Activated CD8-positive, alpha-beta memory T cell treated with anti-CD3 and anti-CD28 coated beads for 1 hour (primary cell): ENCODE measurements at places on chromosomes 3 and 15.

- DNase-seq = no peak
These were observed 540 bp downstream of the KLHDC8B start for GRCh38 chr3:49171775-49172500.

GRCh38 chr15:50066666-50067065 lies 52.4 kb downstream of the ATP8B4 start:
- DNase-seq = no peak

- DNase-seq = no peak
These were observed 643.4 kb upstream of the NR2F2 start for GRCh38 chr15:95687061-95687460.

- DNase-seq = no peak
These were observed 106.6 kb downstream of the TOP2B start for GRCh38 chr3:25558121-25558520.

- DNase-seq = no peak
These were observed 71.4 kb downstream of the ITGB5 start for GRCh38 chr3:124815781-124816180.

DNA sequence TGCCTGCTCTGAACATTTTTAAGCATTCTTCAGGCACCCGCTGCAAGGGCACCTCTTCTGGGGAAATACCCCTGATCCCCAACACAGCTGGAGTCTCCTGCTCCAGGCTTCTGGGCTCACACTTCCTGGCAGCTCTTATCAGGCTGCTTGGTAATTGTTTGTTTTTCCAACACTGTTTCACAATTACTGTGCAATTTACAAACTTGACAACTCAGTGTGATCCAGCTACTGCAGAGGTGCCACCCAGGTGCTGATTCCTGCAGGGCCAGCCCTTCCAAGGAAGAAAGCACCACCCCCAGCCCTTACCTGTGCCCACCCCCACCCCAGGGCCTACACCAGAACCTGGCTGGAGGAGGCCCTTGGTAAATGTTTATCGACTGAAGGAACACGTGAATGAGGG lies 66.5 kb downstream of the MAGEF1 start:
- no peak for DNase-seq

DNA sequence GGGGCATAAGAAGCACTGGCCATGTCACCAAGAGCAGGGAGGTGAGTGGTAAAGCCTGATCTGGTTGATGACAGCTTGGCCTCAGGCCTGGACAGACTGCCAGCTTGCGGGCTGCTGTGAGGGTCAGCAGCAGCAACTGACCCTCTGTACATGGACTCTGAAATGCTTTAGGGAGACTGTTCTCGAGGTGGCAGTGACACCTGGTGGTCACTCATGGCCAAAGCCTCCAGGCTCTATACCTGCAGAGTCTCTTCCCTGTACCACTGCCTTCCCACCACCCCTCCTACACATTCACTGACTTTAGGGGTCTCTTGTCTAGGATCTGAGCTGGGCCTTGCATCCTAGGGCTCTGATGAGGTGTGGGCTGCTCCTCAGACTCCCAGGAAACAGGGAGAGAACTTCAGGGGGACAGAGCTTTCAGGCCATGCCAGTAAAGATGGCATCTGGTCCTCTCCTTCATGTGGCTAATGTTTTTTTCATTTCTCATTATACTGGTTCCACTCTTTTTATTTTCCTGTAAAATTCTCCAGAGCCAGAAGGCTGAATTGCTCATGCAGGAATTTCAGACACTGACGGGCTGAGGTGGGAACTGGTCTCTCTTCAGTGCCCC lies 17.2 kb upstream of the TIMP4 start:
- no peak for DNase-seq

GRCh38 chr3:150635526-150635925 lies 32.4 kb downstream of the SELENOT start:
- DNase-seq = no peak
